NB4 (cell line): ENCODE measurements at places on chromosomes 4 and X.

DNA sequence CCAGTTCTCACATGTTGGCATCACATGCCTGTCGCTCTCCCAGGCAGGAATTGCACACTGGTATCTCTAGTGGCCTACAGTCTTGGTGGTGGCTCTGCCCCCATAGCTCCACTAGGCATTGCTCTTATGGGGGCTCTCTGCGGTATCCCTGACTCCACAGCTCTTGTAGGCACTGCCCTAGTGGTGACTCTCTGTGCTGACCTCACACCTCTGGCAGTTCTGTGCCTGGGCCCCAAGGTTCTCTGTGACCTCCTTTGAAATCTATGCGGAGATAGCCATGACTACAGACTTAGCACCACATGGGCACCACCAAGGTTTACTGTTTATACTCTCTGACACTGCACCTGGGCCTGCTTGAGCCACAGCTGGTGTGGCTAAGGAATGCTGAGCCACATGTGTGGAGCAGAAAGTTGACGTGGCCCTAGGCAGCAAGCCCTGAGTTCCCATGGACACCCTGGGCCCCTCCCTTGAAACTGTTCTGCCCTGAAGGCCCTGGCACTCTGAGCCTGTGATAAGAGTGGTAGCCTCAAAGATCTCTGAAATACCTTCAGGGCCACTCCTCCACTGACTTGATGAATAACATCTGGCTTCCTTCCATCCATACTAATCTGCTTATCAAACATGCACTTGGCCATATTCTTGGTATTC, 8.0 kb downstream of the SLC9B1 start:
- no peak for DNase-seq

DNA sequence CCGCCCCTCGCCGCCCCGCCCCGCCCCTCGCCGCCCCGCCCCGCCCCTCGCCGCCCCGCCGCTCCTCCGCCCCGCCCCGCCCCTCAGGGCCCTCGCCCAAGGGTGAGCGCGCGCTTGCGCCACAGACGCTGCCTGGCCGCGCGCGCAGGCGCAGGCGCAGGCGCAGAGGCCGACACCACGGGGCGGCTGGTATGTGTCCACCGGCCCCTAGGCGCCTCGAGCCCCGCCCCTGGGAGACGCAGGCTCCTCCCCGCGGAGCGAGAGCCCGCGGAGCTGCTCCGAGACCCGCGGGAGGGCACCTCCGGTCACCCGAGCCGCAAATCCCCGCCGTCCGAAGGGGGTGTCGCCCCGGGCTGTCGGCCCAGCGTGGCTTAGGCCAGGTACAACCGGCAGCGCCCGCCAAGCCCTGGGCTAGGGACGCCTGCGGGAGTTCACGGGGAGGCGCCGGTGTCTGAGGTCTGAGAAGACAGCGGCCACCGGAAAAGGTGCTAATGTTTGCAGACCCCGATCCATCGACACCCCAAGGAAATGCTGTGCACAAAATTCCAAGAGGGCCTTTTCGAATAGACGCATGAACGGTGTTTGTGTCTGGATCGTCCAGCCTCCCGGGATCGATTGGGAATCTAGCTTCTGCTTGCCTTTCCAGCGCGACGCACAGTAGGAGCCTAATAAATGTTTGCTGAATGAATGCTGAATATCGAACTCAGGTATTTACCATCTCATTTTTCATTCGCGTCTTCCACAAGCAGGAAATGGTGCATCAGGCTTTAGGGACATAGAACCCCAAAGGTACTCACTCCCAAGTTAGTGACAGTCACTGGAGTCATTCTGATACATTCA, 473 bp upstream of the CCNQ start:
- DNase-seq, result peak; percentile 89

GRCh38 chr4:106615961-106616360, 247.4 kb upstream of the GIMD1 start:
- DNase-seq, result no peak

- no peak for DNase-seq
These were observed 206.7 kb downstream of the CEP135 start for GRCh38 chr4:56155432-56155831.

GRCh38 chrX:154333837-154334271, 38.3 kb downstream of the TKTL1 start:
- peak; percentile 34 for DNase-seq

GRCh38 chr4:25158817-25159216, 1.4 kb downstream of the SEPSECS start:
- DNase-seq, result peak; percentile 59

- DNase-seq, result no peak
These were observed 372.9 kb downstream of the NKX6-1 start for GRCh38 chr4:84126061-84126787.

DNA sequence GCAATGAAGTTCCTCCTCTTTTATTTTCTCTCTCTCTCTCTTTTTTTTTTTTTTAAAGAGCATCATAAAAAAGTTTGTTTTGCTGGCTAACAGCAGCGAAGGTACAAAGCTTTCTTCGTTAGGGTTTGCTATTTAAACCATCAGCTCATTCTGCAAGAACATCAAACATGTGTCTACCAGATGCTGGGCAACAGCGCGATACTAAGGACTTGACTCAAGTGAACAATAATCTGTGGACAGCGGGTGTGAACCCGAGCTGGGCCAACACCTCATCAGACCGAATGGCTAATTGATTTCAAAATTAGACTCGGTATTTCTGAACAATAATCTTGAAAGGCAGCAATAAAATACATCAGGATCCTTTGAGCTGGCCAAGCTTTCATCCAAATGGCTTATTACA, 246.4 kb downstream of the FBXO8 start:
- DNase-seq, result no peak

GRCh38 chrX:7264399-7264798, 116.4 kb upstream of the PUDP start:
- DNase-seq, result no peak

- DNase-seq, result no peak
These were observed 5.5 kb upstream of the FAM47E start for GRCh38 chr4:76246025-76246424.

GRCh38 chrX:68508799-68509198, 9.9 kb downstream of the YIPF6 start:
- no peak for DNase-seq

GRCh38 chr4:86414686-86415085, 54.8 kb upstream of the MAPK10 start:
- no peak for DNase-seq

DNA sequence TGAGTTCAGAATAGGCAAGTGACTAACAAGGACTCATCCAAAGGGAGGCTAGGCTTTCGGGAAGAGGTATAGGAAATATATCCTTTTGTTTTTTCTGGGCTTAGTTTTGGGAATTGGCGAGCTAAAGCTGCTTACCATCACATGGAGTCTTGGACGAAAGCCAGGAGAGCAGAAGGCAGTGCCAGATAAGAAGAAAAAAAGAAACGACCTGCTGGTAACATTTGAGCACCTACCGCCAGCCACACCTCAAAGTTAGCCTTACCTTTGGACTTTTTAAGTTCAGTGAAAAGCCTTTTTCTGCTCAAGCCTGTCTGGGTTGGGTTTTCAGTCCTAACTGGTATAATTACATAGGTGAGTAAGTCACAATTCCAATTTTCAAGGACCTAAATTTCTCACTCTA, 85.1 kb upstream of the LCORL start:
- DNase-seq, result no peak

GRCh38 chrX:109716431-109717028, 16.5 kb downstream of the ACSL4 start:
- no peak for DNase-seq

GRCh38 chrX:10243106-10243505, 86.3 kb downstream of the CLCN4 start:
- no peak for DNase-seq

- DNase-seq, result peak; percentile 70
These were observed 292.9 kb downstream of the TLL1 start for GRCh38 chr4:166165829-166166420.

DNA sequence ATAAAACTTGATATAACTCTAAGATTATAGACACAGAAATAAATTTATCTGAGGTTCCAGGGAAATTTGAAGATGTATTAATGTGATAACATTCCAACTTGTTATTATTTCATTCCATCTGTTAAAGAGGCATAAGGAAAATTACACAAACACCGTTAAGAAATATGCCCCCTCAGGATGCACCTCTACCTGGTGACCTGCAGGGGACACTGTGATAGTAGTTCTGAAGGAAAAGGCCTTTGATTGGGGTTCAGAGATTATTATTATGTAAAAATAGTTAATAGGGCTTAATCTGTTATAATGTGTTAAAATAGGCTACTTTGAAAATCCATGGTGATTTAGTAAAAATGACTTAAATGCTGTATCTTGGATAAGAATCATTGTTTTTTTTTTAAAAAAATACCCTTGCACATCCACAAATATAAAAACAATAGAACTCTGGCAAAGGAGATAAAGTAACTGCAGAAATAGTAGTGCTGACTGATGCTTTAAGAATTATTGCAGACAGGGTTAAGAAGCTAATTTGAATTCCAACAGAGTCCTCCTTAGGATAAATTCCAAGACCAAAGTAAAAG, 6.1 kb upstream of the ABRAXAS1 start:
- peak; percentile 53 for DNase-seq

GRCh38 chrX:129640737-129641136, 14.0 kb downstream of the APLN start:
- DNase-seq, result no peak

DNA sequence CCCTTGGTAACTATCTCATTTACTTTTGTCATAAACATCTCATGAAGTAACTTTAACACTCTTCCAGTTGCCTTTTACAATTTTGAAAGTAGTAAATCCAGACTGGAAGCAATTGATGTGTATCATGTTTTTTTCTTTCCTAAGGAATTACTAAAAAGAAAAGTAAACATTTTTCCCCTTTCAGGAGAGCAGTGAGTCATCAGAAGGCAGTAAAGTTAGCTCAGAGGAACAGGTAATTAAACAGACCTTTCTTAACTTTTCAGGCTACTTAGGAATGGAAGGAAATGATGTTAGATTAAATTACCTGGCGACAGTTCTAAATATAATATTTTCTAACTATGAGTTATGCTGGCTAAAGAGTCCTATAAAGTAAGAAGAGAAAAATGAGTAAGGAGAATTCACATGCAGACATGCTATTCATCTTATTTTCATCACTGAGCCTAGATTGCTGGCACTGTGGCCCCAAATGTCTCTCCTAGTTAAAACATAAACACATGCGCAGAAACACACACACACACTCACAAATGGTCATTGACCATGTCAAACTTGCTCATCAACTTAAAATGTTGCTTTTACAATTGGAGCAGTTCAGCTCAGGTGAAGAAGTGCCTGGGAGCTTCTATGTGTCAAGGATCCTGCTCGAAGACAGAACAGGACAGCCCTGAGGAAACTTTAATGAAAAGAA, 9.3 kb downstream of the DMP1 start:
- DNase-seq, result no peak

DNA sequence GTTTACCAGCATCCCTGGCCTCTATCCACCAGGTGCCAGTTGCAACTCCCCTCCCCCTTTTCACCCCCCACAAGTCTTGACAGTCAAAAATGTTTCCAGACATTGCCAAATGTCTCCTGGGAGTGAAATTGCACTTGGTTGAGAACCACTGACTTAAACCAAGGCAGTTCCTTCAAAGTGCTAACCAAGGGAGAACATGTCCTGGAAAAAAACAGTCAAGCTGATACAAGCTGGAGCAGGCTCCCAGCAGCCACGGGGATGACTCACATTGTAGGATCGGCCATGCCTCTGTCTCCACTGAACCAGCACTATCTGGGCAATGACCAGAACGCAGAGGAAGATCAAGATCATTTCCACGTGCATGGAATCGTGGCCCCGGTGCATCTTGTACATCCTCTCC, 11.4 kb downstream of the RNF175 start:
- DNase-seq, result peak; percentile 67

- no peak for DNase-seq
These were observed 216.8 kb upstream of the PACRGL start for GRCh38 chr4:20483416-20483815.

DNA sequence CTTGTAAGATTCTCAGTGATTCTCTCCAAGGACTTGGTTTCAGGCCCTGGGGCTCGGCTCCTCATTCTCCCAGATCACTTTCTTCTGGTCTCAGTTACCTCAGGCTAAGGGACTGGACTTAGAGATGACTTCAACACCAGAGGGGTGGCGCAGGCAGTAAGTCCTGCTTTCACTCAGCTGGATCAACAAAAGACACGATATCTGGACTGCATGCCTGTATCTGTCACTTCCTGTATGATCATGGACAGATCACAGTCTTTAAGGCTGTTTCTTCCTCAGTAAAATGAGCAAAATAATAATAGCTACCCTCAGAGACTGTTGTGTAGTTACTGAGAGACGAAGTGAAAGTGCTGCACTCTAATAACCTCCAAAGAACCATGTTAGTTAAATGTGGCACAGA, 19.5 kb upstream of the CXCR3 start:
- DNase-seq, result no peak

- DNase-seq, result no peak
These were observed 687.0 kb upstream of the EPHA5 start for GRCh38 chr4:66357316-66357715.

DNA sequence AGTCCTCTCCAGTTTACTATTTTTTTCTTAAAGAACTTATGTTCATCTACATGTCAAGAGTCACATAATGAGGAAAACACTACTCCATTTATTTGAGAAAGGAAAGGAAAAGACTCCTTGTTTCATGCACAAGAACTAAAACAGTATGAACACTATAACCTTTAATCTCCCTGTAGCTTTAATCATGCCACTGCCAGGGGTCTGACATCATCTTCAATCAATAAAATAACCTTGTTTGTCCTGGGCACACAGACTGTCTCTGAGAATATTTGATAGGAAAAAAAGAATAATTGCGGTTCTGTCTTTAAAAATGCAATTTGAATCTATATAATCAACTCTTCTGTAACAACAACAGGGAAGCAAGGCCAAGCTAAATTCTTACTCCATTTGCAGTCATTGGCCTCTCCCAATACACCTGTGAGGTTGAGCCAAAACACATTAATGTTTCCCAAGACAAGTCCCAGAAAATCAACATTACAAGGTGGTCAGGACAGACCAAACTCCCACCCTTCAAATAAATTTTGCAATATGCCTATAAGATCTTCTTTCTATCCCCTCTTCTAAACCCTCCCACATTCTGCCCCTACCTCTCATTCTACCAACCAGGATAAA, 13.2 kb downstream of the AMOT start:
- no peak for DNase-seq

- no peak for DNase-seq
These were observed 98.9 kb downstream of the SPRY1 start for GRCh38 chr4:123495530-123495929.

DNA sequence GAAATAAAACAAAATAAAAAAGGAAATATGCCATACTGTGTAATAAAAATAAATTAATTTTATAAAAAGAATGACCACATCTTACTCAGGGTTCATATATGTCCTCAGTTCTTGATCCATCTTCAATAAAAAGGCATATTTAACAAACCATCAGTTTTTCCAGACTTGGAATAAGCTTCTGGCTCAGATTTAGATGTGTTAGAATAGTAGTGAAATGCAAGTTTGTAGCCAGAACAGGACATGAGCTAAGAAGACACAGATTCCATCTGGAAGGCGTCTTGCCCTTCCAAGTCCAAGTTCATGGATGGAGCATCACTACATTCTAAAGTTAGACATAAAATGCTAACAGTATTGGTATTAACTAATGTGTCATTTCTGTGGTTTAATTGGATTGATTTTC, 10.3 kb upstream of the LSM6 start:
- DNase-seq, result no peak
